NCI-H510A treated with DMSO at 0.1 percent for 48 hours (cell line): ENCODE measurements at places on chromosomes 2 and 18.

DNA sequence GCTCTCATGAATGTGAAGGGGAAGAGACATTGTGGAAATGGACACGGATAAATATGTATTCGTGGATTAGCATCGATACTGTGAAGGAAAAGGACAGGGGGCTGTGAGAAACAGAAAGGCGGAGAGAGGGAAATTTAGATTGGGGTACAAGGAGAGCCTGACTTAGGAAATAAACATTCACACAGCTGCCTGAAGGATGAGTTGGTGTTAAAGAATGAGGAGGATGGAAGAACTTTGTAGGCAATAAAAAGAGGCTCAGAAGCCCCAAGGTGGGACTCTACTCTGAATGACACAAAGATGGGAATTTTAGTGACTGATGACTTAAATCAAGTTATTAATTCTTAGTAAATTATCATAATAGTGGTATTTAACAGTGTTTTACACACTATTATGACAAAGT lies 10.1 kb downstream of the MYO1B start:
- no peak for DNase-seq

GRCh38 chr2:128598862-128599441 lies 280.3 kb upstream of the HS6ST1 start:
- no peak for DNase-seq

- no peak for DNase-seq
These were observed 49.1 kb downstream of the ARHGAP28 start for GRCh38 chr18:6778459-6779247.

- DNase-seq = no peak
These were observed 180.4 kb downstream of the TRIB2 start for GRCh38 chr2:12897181-12897580.
